ENCODE measurements at places on chromosomes 1 and 21.

DNA sequence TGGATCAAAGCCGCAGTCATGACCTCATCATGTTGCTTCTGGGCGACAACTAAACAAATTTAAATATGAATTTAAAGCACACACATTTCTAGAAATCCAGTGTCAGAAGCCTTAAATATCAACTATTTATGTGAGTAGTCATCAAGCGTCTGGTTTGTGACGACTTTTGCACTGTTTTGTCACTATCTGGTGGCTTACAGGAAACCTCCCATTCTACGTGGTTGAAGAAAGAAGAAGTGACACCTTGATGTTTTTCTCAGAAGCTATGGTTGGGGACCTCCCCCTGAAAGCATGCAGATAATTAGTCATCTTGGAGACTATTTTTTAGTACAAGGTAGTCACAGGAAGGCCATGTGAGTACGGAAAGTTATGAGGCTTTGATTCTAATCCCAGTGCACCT is 58.5 kb downstream of the TENT5C start:
- no peak for DNase-seq

DNA sequence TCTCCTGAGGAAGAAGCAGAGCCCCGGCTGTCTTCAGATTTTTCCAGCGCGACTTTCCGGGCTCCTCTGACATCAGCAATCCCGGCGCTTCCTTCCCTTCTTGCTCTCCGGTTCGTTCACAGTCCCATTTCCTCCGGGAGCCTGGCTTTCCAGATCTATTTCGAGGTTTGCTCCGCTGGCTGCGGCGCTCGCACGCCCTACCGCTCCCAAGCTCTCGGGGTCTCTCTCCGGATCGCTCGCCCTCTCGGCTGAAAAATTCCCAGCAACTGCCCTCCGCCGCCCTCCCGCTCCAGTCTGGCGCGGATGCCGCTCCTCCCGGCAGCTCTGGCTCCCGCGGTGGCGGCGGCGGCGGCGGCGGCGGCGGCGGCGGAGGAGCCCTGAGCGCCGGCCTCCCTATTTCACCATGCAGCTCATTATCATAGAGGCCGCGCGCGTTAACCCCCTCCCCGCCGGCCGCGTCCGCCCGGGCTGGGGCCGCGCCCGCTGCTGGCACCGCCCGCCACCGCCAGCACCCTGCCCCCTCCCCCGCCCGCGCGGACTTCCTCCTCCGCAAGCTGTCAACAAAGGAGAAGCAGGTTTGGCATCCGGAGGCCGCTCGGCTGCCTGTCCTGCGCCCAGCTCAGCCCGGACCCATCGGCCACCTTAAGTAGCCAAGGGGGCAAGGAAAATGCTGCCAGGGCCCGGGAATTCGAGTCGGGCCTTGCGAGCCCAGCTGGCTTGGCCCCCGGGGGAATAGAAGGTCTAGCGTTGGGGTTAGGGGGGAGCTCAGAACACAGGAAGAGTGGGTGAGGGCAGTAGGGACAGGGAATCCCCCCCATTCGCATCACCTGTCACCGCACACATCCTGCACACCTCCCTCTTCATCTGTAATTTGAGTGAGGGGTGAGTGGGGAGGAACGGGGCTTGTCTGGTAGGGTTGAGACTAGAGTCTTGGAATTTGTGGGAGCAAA is at the start of gene PLXNA2:
Gene PLXNA2, minus strand, starts transcription at position 418 of the 950 bp plus-strand sequence. CDS start 26,462 bp downstream, outside the sequence.
- no peak for DNase-seq

GRCh38 chr1:22573237-22573636 is 9.9 kb downstream of the EPHA8 start:
- no peak for DNase-seq

DNA sequence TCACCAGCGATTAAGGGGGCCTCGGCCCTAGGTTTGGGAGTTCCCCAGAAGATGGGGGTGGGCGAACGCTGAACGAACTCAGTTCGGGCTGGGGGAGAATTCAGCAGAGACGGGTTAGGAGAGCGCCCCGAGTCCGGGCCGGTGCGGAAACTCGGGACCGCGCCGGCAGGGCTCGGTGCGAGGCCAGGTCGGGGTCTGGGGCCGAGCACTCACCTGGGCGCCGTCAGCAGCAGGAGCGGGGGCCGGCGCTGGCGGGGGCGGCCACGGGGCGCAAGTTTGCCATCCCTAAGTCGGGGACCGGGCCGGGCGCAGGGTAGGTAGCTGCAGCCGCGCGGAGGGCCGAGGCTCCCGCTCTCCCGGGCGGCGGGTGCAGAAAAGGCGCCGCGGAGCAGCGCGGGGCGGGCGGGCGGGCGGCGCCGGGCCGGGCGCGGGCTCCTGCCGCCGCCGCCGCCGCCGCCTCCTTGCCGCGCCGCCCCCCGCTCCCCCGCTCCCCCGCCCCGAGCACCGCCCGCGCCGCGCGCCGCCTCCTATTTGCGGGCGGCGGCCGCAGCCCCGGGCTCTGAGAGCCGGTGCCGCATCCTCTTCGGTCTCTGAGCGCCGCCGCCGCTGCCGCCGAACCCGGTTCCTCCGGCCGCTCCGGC is 349 bp downstream of the ADGRB2 start:
- DNase-seq, result no peak

- DNase-seq, result no peak
Observed at GRCh38 chr21:15274701-15275485, 210.1 kb upstream of the NRIP1 start.
